ENCODE measurements at places on chromosomes 1 and 21. TPM values are rescaled to one million over a fixed set of nuclear protein-coding genes. Genes with fewer than 3 reads are reported as not detected.

Gene FCRL4
- total RNA-seq, result not detected

Gene S100A2
- not detected for total RNA-seq

Gene CFAP107
- total RNA-seq, result not detected

- DNase-seq, result no peak
Measured at GRCh38 chr1:43769350-43769908, 62.1 kb downstream of the ST3GAL3 start.

DNA sequence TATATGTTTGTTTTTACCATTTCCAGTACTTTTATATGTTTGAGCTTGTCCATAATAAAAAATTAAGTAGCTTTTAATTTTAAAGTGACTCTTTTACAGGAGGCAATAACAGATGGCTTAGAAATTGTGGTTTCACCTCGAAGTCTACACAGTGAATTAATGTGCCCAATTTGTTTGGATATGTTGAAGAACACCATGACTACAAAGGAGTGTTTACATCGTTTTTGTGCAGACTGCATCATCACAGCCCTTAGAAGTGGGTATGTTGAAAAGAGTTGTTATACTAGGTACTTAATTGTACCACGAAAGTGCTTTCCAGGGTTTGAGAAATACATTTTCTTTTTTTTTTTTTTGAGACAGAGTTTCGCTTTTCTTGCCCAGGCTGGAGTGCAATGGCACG lies 46.1 kb downstream of the RNF2 start:
- no peak for DNase-seq

GRCh38 chr1:181604482-181605249 lies 121.3 kb downstream of the CACNA1E start:
- no peak for DNase-seq
